Ovary (tissue), 10 donors: ENCODE measurements at places on chromosomes 13 and 19.

DNA sequence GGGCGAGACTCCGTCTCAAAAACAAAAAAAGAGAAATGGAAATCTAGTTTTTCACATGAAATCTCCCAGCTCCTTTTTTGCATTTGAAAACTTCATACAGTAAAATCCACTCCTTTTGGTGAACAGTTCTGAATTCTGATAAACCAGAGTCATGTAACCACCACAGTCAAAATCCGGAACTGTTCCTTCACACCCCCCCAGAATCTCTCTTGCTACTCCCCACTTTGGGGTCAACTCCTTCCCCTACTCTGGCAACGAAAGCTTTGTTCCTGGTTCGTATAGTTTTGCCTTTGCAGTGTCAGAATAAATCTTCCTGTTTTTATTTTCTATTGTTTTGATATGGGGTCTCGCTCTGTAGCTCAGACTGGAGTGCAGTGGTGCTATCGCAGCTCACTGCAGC lies 23.7 kb downstream of the RCN3 start:
- DNase-seq: no peak

- DNase-seq: peak; percentile 34
These were observed 840 bp upstream of the CCNA1 start for GRCh38 chr13:36431204-36432105.

GRCh38 chr13:110283736-110284517 lies 23.0 kb downstream of the COL4A1 start:
- DNase-seq: no peak

GRCh38 chr13:30753030-30753616 lies 17.8 kb downstream of the ALOX5AP start:
- DNase-seq: no peak

- DNase-seq: no peak
These were observed 35.0 kb downstream of the B3GLCT start for GRCh38 chr13:31234729-31235128.

GRCh38 chr13:60620611-60621395 lies 223.8 kb downstream of the TDRD3 start:
- DNase-seq: no peak
